ENCODE measurements at places on chromosomes 13 and 19.

DNA sequence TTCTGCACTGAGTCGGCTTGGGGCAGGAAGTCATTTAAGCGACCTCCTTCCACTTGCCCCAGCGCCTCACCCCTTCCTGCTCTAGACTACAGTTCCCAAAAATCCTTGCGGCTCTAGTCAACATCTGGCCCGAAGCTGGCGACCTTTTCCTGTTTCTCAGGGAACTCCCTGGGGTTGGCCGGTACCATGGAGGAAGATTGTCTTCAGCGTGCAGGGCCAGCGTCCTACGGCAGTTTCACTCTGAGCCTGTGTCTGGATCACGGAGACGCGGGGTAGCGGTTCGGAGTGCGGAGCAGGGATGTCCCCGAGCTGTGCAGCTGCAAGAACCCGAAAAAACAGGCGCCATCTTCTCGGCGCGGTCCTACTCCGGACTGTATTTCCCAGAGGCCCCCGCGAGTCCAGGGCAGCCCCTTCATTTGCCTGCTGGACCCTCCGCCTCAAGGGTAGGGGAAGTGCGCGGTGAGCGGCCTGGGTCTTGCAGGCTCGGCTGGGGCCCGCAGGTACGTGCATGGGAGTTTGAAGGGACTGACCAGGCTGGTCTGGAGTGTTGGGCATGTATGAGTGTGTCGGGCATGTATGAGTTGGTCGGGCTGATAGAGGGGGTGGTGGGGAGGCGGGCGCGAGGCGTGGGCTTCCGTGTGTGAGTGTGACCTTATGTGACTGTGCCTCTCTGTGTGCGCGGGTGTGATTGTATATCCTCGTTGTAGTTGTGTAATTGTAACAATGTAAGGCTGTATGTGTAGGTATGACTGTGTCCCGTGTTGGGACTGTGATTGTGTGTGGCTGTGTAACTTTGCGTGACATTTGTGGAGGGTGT lies at the start of gene ZNF383:
ZNF383 (plus strand) TSS at position 440 of the 817 bp plus-strand sequence. CDS start 12,240 bp downstream, outside the sequence.
- DNase-seq = peak; percentile 27

- DNase-seq = no peak
Measured at GRCh38 chr19:52535771-52536447, 8.4 kb downstream of the ZNF808 start.

- DNase-seq = no peak
Measured at GRCh38 chr19:3057275-3057714, 5.0 kb downstream of the TLE5 start.

GRCh38 chr13:32737679-32738078 lies 151.4 kb downstream of the PDS5B start:
- DNase-seq = no peak

DNA sequence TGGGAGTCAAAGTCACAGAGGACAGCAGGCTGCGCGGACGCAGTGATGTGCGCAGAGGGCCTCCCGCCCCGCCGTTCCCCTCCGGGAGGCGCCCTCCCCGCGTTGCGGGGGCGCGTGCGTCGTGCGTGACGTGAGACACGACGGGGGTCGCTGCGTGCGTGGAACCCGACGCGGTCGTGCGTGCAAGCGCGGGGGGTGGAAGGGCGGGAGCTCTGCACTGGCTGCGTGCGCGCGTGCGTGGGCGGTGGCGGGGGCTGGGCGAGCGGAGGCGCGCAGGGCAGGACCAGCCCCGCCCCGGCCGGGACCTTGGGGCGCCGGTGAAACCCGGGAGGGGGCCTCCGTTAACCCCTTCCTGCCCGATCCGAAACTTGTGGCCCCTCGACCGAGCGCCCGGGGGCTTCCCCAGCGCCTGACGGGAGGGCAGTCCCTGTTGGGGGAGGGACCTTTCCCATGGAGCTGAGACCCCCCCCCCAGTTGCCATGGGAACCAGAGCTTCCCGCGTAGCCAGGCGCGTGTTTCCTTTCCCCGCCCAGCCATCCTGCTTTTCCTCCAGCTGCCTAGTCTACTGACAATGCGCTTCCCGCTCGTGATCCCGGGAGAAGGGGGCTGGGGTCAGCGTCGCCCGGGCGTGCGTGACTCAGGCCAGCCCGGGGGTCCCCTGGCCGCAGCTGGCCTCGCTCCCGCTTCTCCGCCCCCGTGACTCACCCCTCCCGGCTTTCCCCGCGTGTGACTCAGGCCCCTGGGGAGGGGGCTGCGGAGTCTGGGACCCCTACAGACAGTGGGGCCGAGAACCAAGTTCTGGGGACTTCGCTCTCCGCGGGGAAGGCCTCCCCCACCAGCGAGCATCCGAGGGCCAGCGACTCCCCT lies 7.3 kb upstream of the HOOK2 start:
- DNase-seq = no peak

DNA sequence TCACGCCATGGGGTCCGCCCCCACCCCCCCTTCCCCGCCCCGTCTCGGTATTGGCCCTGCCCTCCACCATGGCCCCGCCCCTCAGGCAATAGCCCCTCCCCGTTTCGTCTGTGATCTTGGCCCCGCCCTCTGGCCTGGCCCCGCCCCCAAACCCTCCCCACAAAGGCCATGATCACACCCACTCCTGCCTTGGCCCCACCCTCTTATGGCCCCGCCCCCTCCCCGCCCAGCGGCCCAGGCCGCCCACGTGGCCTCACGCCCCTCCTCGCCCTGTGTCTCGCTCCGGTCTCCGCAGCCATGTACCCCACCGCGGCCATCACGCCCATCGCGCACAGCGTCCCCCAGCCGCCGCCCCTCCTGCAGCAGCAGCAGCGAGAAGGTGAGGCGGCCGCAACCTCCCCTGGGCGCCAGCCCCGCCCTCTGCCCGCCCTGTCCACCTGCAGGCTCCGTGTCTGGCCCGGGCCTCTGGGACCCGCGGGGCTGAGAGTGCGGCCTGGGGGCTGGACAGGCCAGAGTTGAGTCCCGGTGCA lies 61.3 kb downstream of the CELF5 start:
- no peak for DNase-seq

DNA sequence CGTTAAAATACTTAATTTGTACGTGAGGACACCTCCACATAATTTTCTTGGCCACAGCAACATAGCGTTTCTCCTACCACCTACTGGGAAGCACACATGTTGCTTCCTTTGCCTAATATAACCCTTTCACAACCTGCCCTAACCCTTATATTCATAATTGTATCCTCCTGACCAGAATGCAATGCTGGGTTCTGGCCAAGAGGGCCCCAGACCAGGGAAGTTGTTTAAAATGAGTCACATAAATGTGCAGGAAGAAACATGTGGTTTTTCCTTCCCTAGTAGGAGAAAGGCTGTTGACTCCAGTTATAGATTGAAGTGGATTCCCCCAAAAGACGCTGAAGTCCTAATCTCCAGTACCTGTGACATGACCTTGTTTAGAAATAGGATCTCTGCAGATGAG lies 187.3 kb downstream of the NUFIP1 start:
- DNase-seq = peak; percentile 27

DNA sequence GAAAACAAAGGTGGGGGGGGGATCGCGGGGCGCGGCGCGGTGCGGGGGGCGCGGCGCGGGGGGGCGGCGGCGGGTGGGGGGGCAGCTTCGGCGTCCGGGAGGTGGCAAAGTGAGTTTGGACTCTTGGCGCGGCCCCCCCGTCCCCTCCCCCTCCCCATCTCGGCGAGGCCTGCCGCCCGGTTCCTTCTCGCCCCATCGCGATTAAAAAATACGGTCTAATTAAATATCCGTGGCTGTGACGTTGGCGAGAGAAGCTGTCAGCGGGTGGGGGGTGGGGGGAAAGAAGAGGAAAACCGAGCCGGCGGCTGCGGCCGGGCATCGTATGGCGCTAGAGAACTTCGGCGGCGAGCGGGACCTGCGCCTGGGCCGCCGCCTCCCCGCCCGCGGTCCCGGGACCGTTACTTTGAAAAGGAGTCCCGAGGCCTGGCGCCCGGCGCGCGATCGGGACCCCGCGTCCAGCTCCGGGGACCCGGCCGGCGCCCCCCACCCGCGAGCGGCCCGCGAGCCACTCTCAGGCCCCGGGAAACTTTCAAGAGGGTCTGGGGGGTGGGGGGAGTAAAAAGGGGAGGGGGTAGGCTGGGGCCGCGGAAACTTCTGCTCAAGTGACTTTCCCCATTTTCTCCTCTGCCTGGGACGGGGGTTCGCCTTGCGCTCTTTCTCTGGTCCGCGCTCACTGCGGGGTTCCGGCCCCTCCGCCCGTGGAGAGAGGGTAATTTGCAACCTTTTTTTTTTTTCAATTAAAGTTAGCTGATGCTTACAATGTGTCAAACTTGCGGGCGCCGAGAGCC lies 146.3 kb upstream of the ZNF536 start:
- DNase-seq = no peak
